ENCODE measurements at places on chromosomes 4 and X.

GRCh38 chrX:66162331-66162822, 1.7 kb upstream of the HEPH start:
- no peak for DNase-seq

DNA sequence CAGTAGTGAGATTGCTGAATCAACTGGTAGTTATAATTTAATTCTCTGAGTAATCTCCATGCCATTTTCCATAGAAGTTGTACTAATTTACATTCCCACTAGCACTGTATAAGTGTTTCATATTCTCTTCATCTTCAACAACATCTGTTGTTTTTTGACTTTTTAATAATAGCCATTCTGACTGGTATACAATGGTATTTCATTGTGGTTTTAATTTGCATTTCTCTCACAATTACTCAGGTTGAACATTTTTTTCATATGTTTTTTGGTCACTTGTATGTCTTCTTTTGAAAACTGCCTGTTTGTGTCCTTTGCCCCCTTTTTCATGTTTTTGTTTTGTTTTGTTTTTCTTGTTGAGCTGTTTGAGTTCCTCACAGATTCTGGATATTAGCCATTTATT, 880.2 kb downstream of the RAPGEF2 start:
- no peak for DNase-seq

GRCh38 chr4:16278178-16278577, 51.9 kb upstream of the TAPT1 start:
- no peak for DNase-seq

DNA sequence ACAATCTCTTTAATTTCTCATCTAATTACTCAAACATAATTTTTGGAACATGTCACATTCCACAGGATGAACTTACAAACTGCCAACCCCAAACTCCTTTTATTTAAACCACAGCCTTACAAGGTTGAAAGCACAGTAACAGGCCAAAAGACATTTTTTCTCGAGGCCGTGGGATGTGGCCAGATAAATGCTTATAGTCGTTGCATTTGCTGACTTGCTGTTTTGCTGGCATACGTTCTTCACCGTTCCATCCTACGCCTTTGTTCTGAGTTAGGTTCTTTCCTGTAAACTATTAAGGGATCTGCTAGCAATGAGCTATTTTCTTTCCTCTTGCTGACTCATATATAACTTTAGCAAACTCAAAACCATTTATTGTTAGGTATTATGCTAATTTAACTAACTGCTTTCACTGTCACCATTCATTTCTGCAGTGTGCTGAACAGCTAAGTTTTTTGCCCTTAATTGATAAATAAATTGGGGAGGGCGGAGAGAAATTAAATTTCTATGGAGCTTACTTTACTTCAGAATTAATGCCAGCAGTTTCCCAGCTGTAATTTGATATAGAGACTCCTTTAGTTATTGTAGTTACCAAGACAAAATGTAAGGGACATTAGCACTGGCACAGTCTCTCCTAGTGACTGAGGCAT, 135.1 kb upstream of the PACRGL start:
- DNase-seq: no peak

- no peak for DNase-seq
Observed at GRCh38 chr4:173698557-173699262, 168.7 kb upstream of the HAND2 start.

GRCh38 chr4:147546349-147546748, 65.5 kb downstream of the EDNRA start:
- DNase-seq: no peak

DNA sequence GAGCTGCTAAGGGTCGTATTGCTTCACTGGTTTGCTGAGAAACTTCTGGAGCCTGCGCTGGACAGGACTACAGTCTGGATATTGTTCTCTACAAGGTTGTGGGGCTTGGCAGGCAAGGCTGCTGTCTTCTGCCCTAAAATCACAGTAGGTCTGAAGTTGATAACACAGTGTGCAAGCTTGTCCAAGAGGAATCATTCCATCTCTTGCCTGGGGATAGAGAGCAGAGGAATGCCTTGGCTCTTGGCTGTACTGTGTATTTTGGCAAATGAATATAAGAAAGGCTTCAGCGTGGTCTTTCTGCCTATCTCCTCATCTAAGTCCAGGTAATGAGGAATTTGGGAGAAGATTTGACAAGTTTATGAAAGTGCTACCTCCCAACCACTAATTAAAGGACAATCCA, 9.4 kb upstream of the RASL11B start:
- no peak for DNase-seq

DNA sequence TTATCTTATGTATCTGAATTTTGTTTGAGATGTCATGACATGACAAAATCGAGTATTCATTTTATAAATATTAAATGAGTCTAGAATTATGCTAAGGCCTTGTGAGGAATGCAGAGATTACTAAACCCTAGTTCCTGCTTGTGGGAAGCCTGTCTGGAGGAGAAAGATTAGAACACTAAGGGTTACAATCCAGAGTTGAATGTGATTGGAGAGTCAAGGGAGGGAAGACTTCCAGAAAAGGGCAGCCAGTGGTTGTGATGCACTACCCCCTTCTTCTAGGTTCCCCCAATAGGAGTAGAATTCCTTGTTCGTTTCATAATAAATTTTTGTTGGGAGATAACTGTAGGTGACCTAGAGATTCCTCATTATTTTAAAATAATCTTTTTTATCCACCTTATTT, 141.1 kb downstream of the AFF1 start:
- no peak for DNase-seq

- no peak for DNase-seq
Observed at GRCh38 chr4:19707876-19708275, 543.8 kb upstream of the SLIT2 start.

- DNase-seq: no peak
Observed at GRCh38 chrX:133610056-133610455, 194.8 kb upstream of the GPC4 start.

GRCh38 chr4:145482209-145483037, 770 bp downstream of the SMAD1 start:
- peak; percentile 17 for DNase-seq

- DNase-seq: no peak
Observed at GRCh38 chr4:51930557-51930956, 87.6 kb downstream of the DCUN1D4 start.

DNA sequence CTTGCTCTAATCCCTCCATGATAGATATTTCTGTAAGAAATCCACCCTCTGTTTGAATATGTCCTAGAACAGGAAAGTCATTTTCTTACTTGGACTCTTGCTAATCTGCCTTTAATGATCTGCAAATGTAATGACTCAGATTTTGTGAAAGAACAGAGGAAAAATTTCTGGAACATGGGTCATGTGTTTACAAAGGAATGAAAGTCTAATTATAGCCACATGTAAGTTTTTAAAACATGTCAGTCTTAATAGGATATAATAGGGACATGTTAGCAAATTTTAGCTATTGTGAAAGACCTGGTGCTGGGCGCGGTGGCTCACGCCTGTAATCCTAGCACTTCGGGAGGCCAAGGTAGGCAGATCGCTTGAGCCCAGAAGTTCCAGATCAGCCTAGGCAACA, 47.6 kb downstream of the GRK4 start:
- no peak for DNase-seq

DNA sequence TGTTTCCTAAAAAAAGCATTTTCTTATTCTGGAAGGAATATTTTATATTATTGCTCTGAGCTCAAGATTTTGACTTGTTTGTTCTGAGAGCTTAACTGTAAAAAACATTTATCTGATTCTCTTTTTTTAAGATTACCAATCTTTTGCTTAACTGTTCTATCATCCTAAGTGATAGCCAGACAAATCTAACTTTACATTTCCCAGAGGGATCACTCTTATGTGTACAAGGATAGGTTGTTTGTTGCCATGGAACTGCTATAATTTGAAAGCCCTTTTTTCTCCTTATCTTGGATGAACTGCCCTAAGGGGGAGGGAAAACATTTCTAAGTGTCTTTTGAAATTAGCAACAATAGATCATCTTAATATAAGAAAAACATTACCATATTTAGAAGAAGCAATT, 494.7 kb downstream of the TRAM1L1 start:
- no peak for DNase-seq

DNA sequence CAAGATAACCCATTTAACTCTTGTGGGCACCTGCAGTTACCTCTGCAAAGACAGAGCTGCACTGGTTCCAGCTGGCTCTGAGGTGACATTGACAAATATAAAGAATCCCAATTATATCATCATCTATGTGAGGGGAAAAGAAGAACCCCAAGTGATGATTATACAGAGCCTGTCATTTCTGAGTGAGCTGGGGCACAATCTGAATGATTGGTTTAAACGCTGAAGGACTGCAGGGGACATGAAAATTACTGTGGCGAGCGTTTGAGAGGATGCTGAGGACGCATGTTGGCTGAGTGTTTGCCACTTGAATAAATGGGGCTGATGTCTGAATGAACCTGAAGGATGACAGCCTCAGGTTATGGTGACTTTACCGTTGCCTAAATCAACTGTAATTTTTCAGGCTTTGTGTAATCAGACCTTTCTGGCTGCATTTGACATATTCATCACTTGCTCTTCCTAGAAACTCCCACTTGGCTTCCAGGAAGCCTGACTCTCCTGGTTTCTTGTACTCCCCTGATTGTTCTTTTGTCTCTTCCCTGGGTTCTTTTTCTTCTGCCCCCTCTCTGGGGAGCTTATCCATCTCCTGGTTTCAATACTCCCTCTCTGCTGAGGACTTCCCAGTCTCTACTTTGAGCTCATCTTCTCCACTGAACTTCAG, 4.1 kb upstream of the HSD17B10 start:
- DNase-seq: no peak

DNA sequence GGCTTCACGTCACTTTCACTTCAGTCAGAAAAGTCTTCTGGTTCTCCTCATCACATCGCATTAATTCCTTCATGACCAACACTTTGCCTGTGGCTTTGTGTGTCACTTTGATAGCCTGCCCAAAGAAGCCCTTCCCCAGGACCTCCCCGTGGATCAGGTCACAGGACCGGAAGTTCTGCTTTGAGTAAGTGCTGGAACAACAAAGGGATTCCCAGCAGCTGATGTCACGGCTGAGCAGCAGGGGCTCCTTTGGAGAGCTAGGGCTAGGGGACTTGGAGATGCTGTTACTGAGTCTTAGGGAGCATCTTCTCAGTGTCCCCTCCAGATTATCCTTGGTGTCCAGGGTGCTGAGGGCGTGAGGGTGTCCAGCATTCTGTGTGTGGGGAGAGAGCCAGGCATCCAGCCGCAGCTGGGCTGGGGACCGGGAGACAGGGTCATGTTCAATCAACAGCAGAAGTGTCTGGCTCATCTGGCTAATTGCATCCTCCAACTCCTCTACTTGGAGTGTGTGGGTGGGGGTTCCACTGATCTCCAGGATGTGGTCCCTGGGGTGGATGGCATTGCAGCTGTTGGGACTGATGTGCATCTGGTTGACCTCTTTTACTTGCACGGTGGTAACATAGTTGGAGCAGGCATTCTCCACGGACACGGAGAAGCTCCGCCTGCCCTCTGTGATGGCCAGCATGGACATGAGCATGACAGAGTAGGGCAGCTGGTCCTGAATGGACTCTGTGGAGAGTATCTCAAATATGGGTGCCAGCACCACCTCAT, 39.2 kb upstream of the ARHGAP6 start:
- DNase-seq: no peak

DNA sequence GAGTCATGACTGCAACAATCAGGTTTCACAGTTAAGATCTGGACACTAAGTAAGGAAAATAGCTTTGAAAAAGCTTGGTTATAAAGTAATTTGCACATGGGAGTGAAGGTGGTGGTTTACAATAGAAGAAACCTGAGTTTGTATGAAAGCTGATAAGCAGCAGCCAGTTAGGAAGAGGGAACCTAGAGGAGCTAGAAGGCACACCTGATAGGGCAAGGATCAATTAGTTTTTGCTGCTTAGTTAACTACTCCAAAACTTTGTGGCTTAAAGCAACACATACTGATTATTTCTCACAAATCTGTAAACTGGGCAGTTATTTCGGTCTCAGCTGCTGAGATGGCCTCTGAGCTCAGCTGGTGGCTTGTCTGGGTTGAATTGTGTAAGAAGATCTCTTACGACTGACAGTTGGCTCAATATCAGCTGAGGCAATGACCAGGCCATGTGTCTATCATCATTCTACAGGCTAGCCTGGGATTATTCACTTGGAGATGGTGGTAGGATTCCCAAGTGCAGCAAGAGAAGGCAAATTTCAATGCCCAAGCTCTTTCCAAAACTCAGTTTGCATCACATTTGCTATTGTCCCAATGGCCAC, 255.0 kb upstream of the PITX2 start:
- DNase-seq: no peak

- DNase-seq: no peak
Observed at GRCh38 chr4:137345597-137345996, 186.7 kb downstream of the PCDH18 start.

DNA sequence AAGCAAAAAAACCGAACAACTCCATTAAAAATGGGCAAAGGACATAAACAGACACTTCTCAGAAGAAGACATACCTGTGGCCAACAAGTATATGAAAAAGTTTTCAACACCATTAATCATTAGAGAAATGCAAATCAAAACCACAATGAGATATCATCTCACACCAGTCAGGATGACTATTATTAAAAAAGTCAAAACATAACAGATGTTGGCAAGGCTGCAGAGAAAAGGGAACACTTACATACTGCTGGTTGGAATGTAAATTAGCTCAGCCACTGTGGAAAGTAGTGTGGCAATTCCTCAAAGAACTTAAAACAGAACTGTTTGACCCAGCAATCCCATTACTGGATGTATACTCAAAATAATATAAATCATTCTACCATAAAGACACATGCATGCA, 436.3 kb downstream of the KLHL13 start:
- DNase-seq: no peak

GRCh38 chr4:164357957-164358356, 396.0 kb upstream of the SMIM31 start:
- no peak for DNase-seq

GRCh38 chr4:153519687-153520086, 53.5 kb downstream of the TMEM131L start:
- DNase-seq: no peak

GRCh38 chrX:103404231-103405008, 28.1 kb downstream of the BEX3 start:
- DNase-seq: no peak

- DNase-seq: no peak
Observed at GRCh38 chr4:106869551-106869950, 166.6 kb downstream of the DKK2 start.

DNA sequence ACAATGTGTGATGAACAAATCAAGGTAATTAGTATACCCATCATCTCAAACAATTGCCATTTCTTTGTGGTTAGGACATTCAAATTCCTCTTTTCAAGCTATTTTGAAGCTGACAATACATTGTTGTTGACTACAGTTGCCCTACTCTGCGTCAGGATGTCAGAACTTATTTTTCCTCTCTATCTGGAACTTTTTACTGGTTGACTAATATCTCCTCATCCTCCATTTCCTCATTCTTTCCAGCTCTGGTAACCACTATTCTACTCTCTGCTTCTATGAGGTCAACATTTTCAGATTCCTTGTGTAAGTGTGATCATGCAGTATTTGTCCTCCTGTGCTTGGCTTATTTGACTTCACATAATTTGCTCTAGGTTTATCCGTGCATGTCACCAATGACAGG, 240.5 kb upstream of the HS3ST1 start:
- DNase-seq: no peak

DNA sequence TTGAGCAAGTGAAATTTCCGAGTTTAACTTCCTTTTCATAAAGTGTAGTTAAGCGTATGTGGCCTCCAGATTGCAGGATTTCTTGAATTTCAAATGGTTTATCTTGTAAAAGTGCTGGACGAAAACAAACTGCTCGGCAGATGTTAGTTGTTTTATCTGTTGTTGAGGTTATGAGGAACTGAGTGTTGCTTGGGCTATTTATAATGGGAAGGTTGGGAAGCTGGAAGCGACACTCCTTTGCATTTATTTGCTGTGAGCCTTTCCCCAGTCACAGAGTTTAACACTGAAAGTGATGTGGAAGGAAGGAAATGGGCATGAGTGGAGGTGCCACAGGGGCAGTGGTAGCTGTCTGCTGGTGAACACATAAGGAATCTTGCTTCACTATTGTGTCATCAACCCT, 284.9 kb downstream of the PCDH7 start:
- DNase-seq: no peak

Data from NCI-H1694 (cell line).